ENCODE measurements at places on chromosomes 7 and 10.

- DNase-seq: no peak
These were observed 163.7 kb downstream of the MACC1 start for GRCh38 chr7:20053334-20054104.

GRCh38 chr10:43077421-43078171 lies 727 bp downstream of the RET start:
- DNase-seq: no peak

DNA sequence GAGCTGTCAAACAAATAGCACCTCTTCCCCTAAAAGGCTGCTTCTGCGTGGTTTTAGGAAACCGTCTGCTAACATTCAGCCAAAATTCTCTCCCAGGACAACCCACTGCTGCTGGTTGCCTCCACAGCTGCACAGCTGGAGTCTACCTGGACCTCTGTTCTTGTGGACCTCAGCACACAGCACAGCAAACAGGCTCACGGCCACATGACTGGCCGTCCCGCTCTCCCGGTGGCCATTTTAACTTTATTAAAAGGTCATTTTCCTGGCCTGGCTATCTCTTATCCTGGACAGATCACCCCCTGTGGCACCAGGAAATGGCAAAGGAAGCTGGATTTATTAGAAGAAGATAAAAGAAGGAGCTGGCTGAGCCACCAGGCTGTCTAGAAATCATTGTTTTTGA lies 27.6 kb downstream of the SORBS1 start:
- no peak for DNase-seq

- DNase-seq: no peak
These were observed 491.1 kb upstream of the AKR1E2 start for GRCh38 chr10:4334871-4335270.

DNA sequence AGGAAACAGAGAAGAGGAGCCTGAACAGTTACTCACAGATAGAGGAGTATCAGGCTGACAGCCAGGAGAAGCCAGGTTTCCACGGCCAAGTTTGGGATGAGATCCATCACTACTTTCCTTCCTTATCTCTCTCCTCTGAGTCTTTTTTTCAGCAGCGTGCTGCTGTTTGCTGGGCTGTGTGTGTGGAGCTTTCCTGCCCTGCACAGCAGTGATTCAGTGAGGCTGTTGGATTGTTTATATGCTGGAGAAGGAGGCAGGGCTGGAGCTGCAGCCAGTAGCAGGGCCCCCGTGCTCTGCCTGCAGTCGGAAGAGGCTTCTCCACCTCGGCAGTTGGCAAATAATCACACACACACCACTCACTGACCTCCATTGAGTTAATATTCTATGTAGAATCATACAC lies at the start of gene CYP3A7:
TSS of gene CYP3A7 (minus strand) at position 210 of the 400 bp plus-strand sequence. CDS start at position 107, 103 bp downstream.
- no peak for DNase-seq

GRCh38 chr10:126240483-126240882 lies 147.8 kb downstream of the ADAM12 start:
- DNase-seq: peak; percentile 17

DNA sequence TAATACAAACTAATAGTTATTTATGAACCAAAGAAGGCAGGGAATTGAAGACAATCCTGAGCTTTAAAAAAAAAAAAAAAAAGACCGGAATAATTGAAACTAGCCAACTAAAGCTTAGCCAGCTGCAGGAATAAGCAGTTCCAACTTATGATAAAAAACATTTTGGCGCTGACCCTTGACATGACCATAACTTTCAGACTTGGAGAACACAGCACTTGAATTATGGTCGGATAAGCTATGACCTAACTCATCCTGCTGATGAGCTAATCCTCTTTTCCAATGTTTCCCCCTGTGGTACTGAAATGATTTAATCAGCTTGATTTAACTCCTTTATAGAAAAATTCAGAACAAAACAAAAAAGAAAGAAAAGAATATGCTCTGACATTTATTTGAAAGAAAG lies 181.8 kb downstream of the DGKB start:
- DNase-seq: no peak

DNA sequence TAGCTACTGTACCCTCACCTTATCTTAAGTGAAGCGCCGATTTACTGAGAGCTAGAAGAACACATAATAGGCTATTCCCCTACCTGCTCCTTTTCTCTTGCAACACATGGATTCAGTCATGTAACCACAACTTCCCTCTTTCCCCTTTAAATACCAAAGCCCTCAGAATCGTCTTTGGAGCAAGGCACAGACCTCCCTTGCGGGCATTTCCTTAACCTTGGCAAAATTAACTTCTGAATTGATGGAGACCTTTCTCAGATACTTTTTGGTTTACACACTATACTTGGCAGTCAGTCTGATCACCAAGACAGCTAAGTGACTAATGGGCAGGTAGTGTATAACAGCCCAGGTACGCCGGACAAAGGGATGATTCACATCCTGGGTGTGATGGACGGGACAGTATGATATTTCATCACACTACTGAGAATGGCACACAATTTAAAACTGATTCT lies 72.7 kb upstream of the SEC61G start:
- no peak for DNase-seq

DNA sequence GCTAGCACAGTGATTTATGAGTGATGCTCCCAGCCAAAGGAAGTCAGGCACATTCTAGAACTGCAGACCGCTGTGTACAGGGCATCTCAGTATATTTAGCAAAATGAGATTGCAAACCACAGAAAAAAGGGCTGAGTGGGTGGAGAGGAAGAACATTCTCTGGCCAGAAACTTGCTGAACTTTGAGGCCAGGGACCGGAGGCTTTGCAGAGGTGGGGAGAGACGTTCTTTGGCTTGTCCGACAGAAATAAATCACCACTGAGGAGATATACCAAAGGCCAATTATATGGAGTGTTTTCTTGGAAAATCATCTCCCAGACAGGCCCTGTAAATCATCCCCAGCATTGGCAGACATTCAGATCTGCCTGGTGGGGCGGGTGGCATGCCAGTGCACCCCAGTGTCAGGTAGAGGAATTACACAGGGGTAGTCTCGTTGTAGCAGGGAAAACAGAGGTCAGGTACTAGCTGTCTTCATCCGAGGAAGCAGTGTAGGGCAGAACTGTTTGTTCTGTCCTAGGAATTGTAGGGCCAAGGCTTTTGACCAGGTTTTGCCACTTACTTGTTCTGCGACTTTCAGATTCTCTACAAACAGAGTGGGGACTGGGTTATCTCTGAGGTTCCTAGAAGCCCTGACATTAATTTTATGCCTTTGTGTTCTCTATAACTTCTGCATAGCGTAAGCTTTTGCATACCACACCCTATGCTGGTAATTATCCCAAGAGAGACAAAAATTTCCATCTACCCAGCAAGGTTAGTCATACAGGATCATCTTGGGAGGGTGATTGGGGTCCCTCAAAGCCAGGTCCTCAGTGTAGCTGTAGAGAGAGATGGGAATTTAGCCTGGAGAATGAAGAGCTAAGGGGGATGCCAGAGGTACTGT lies 655.6 kb downstream of the LRMDA start:
- no peak for DNase-seq

DNA sequence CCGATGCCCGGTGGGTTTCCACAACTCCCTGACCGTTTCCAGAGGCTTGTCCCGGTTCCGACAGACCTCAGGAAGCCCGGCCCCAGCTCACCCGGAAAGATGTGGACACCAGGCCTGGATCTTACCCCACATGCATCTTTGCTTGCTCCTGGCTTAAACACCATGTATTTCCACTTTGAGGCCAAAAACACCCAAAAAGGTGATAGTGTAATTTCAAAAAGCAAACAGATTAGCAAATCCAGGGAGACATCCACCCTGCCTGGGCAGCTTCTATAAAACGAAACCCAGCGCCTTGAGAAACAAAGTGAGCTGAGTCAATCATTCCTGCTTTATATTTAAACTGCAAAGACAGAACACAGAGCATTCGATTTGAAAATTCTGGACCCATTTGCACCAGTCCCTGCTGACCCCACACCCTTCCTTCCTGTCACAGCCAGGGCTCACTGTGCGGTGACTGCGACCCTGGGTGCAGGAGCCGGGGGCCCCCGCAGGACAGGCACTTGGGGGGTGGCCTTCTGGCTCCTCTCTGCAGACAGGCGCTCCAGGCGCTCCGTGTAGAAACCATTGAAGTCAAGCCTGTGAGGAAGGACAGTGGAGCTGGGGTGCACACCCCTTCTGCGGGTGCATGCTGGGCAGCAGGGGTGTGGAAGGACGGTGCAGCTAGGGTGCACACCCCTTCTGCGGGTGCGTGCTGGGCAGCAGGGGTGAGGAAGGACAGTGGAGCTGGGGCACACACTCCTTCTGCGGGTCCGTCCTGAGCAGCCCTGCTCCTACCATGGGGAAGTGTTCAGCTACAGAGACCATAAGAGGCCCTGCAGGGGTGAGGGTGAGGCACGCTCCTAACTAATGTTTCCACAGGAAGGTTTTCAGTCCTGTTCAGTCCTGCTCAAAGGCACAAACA lies 2.9 kb upstream of the ADAM8 start:
- DNase-seq: no peak

DNA sequence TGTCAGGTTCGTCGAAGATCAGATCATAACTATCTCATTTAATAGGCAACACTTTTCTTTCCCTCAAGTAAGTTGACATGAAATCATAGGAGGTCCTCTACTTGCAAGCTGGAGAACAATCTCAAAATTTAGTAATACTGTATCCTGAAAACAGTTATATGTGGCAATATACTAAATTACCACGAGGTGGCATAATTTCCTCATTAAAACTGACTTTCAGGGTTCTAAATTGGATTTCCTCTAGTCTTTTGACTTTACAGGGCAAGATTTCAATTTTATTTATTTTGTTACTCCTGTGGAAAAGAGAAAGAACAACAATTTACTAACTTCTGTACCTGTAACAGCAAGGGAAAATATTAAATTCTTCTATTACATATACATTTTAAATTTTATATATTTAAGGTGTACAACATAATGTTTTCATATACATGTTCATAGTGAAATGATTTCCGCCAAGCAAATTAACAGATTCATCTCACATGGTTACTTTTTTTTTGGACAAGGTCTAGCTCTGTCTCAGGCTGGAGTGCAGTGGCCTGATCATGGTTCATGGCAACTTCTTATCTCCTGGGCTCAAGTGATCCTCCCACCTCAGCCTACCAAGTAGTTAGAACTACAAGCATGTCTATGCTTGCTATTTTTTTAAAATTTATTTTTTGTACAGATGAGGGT lies 53.4 kb upstream of the CYP2C18 start:
- DNase-seq: no peak

DNA sequence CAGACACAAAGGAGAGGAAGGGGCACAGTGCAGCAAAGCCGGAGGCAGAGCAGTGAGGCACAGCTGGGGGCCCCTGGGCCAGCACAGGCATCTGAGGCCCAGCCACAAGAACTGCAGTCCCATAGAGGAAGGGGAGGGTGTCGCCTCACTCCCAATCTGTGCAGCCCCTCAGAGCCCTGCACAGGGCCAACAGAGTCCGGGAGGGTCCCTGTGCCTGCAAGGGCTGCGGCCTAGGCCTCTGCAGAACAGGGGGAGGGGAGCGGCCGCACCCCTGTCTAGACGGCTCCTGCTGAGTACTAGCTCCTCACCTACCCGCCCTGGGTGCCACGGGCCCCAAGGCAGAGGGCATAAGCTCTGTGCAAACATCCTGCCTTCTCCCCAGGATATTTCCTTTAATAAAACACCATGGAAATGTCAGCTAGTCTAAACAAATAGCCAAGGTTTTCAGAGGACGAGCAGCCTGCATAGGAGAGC lies 32.4 kb upstream of the RET start:
- no peak for DNase-seq

GRCh38 chr10:31876652-31877352 lies 51.8 kb downstream of the ARHGAP12 start:
- DNase-seq: no peak

DNA sequence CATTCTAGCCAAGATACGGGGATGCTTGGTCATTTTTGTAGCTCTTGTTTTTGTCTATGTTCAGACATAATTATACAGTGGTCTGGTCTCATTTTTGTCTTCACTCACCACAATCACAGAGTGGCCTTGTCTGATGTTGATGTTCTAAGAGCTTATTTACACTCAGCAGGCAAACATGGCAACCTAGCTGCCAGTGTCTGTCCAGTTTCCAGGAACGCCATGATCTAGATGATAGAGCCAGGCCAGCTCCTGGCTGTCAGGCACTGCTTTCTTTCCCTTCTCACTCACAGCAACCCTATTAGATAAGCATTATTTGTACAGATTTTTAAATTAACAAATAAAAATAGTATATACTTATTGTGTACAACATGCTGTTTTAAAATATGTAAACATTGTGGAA lies 98.6 kb upstream of the PHF14 start:
- DNase-seq: no peak

GRCh38 chr10:76736392-76736791 lies 901.2 kb downstream of the KCNMA1 start:
- no peak for DNase-seq

DNA sequence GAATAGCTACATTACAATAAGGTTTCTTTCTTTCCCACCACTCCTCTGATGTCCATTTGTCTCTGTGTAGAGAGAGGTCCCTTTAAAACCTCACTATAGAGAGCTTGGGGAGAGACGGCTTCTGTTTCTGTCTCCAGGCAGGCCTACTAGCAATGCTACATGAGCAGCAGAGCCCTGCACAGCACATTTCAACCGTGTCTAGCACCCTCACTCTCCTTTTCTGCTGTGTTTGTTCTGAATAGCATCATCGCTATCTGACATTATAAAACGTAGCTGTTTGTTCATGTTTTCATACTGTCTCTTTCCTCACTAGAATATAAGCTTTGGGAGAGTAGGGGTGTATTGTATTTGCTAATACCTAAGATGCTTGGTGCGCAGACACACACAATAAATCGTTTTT lies 487.8 kb upstream of the DPP6 start:
- DNase-seq: no peak

DNA sequence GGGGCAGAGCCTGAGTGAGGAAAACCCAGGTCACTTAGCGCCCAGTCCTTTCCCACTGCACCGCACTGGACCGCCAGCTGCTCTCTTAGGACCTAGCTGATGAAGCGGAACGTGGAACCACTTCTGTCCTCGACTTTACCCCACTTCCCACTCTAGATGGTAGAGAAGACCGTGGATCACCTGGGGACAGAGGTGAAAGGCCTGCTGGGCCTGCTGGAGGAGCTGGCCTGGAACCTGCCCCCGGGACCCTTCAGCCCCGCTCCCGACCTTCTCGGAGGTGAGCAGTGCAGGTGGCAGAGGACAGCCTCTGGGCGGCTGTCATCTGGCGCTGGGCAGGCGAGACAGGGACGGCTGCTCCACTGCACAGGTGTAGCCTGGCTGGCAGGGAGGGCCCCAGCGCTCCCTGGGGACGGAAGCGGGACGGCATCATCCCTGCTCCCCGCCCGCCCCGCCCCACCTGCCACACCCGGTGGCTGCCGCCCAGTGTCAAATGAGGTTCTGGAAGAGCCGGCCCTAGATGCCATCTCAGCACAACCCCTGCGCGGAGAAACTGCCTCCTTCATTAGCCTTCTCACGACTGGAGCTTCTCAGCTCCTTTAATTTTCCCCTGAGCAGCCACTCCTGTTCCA lies 11.7 kb downstream of the PLAC9 start:
- no peak for DNase-seq

- no peak for DNase-seq
These were observed 70.2 kb downstream of the HTR7 start for GRCh38 chr10:90787393-90788198.

- DNase-seq: no peak
These were observed 11.9 kb upstream of the LMOD2 start for GRCh38 chr7:123643495-123644441.

- DNase-seq: no peak
These were observed 128.3 kb downstream of the PTPN20 start for GRCh38 chr10:47039562-47039913.

- no peak for DNase-seq
These were observed 427.8 kb upstream of the LRGUK start for GRCh38 chr7:133699386-133699785.

Measured in substantia nigra (tissue), 51 donors.